ENCODE measurements at places on chromosomes 5 and 9.

DNA sequence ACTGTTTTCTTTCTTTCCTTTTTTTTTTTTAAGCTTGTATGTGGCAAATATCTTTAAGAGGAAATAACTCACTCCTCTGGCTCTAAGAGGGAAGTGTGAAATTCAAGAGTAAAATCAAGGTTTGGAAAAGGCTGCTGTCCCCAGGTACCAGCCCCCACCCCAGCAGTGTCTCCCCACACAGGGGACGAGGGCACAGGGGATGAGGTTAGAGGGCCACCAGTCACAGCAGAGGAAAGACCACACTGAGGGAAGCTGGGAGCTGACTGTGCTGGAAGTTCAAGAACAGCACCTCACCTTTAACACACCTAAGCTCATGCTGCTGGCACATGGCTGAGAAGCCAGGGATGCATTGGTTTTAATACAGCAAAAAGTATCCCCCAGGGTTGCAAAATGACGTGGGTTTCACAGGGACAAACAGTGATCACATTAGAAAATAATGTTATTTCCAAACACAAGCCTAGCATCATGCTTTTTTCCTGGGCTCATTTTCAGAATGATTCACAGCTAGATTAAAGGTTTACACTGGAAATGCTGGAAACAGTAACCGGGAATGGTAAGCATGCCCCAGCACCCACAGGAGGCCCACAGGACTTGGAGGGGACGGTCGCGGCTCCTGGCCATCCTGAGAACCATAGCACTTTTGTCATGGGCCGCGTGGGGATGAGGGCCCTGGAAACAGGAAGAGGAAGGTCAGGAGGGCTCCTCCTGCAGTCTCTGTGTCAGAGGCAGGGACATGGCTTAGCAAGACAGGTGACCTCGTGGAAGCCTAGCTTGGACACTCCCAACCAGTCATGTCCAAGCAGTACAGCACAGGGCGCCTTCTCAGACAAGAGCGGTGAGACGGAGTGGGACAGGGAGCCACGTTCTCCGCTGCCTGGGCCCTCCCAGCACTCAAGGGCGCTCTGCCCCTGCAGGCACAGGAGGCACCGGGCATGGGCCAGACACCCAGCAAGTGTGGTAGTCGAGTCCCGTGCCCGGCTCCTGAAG is 6.9 kb downstream of the LPCAT1 start:
- DNase-seq, result no peak

DNA sequence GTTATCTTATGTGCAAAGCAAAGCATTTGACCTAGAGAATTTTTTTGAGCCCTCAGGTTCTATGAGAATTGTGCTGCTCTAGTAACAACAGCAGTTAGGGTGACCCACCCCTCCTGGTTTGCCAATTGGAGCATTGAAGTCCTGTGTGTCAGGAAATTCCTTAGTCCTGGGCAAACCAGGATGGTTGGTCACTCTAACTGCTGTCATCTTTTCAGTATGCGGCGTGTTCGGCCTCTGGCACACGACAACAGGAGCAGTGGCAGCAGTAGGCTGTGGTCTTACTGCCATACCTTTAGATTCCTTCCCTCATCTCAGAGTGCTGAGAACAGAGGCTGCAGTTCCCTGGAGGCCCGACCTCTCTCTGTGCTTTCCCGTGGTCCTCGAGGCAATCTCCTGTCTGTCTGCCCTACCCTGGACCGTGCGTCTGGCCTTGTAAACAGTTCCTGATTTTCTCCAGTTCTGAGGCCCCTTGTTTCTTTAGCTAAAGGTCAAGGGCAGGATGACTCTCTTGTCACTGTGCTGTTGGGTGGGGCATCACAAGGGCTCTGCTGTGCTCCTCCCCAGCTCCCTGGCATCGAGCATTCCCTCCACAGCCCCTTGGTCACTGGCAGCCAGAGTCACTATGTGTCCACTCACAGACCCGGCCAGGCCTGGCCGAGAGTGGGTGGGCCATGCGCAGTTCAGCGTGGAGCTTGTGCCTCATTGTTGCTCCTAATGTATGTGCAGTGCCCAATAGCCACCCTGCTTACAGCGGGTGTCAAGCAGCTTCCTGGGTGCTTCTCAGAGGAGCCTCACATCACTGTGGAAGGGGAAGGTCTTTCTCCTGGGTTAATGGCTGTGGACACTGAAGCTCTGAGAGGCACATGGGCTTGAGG is 18.5 kb upstream of the COL15A1 start:
- DNase-seq, result no peak

DNA sequence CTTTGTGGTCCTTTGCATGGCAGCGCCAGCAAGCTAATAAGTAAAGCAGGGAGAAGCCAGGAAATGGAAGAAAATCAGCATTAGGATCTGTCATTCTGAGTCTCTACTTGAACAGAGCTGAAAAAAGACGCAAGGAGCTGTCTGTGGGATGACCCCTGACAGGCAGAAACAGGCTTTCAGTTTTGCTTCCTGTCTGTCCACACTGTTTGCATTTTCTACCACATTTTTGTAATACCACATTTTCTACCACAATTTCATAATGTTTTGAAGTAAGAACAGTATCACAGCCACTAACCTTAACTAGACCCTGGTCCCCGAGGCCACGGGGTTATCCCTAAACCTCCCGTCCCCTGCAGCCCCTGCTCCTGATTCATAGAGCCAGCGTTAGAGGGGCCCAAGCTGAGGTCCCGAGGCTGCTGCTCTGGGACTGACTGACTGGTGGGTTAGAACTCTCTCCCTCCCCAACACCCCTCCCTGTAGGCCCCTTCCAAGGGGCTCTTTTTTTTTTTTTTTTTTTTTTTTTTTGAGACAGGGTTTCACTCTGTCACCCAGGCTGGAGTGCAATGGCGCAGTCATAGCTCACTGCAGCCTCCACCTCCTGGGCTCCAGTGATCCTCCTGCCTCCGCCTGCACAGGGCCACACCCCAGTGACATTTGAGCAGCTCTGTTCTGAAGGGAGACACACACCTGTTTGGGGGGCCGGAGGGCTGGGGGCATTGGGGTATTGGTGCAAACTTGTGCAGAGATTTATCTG is 4.0 kb upstream of the CLIC3 start:
- no peak for DNase-seq

DNA sequence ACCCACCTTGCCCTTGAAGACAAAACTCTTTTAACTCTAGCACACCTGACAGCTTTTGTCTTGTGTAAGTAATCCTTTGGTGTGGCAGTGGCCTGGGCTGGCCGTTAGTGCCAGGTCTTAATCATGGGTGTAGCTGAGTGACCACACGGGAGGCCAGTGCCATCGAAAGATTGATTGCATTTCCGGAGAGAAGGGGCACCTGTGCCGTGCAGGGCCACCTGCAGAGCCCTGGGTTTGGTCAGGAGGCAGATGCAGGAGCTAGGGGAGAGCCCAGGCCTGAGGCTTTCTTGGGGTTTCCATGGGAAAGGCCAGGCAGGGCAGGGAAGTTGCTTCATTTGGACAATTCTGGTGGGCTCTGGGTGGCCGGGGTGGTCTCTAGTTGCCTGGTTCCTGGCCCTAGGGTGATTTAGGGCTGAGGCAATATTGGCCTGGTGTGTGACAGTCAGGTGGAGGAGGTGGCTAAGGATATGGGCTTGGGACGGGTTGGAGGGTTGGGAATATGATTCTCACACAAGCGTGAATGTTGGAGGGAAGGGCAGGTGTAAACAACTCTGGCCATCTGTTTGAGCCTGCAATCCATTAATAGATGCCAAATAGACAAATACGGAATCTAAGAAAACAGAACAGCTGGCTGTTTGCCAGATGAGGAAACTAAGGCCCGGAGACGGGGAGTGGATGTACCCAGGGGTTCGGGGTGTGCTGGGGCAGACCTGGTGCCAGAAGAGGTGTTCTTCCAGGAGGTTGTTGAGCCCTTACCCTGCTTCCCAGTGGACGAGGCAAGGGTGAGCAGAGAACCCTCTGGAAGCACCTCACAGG is 4.6 kb downstream of the DBH start:
- no peak for DNase-seq

DNA sequence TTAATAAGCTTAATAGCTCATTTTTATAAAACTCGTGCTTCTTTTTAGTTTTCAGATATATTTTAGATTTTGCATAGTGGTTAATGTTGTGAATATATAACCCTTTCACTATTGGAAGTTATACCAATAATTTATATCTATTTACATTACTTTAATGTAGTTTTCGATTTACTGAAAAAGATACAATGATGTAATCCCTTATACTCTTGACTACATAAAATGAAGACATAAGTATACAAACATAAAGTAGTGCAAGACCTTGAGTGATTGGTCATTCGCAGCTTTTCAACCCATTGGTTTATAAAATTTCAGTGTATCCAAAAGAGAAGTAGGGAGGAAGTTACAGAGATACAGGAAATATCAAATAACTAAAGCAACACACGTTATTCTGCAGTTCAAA is 84.3 kb upstream of the GRHPR start:
- no peak for DNase-seq

- no peak for DNase-seq
Observed at GRCh38 chr9:4886698-4887097, 94.0 kb downstream of the RCL1 start.

Measured in caudate nucleus (tissue), 63 donors.